ENCODE measurements at places on chromosomes 16 and 17.

DNA sequence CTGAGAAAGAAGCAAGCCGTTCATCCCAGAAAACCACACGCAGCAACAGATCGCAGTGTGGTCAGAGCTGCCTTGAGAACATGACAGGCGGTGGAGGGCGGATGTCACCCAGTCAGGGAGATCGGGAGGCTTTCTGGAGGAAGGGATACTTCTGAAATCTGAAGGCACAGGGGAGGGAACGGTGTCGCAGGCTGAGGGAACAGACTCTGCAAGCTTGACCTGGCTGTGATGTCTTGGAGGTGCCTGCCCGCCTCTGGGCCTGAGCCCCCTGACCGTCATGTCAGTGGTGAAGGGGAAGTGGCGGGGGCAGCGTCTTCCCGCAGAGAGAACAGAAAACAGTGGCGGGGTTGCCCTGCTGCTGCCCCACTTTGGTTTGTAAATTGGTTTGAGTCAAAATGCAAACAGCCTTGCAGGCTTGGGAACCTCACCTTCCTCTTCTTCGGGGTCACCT, 8.1 kb upstream of the ATP2A3 start:
- DNase-seq, result no peak

DNA sequence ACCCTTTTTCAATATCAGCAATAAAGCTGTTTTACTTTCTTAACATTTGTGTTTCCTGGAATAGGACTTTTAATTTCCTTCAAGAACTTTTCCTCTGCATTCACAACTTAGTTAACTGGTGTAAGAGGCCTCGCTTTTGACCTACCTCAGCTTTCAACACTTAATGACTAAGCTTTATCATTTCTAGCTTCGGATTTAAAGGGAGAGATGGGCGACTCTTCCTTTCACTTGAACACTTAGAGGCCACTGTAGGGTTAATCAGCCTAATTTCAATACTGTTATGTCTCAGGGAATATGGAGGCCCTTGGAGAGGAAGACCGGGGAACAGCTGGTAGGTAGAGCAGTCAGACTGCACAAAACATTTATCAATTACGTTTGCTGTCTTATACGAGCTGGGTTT, 4.7 kb downstream of the SYNRG start:
- no peak for DNase-seq

DNA sequence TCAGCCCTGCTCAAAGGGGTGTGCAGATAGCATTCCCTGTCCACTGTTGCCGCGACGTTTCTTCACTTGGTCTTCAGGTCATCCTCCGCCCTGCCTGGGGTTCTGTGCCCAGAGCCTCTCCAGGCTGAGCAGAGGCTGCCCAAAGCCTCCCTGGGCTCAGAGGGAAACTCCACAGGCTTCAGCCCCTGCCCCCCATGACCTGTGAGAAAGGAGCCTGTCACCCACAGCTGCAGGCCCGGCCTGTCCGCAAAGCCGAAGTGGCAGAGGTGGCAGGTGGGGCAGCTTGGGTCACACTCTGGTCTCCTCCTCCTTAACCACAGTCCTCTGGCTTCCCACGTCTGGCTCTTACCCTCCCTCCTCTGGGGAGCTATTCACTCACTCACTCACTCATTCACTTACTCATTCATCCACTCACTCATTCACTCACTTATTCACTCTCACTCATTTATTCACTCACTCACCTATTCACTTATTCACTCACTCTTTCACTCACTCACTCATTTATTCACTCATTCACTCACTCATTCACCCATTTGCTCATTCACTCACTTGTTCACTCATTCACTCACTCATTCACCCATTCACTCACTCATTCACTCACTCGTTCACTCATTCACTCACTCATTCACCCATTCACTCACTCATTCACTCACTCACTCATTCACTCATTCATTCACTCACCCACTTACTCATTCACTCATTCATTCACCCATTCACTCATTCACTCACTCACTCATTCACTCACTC, 7.1 kb upstream of the CPSF4L start:
- no peak for DNase-seq

DNA sequence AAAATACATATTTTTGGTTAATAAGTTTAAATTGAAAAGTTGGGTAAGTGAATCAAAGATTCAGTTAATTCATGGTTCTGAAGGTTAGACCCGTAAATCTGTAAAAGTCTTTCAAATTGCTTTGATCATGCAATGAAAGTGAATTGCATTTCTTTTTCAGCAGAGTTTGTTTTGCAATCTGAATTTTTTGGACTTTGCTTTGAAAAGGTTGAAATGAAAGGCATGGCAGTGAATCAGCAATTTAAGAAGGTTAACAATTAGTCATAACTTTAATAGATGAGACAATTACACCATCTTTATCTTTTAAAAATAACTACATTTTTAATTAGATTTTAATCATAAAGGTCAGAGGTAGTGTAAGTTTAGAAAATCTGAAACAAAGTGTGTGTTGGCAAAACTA, 310.9 kb upstream of the KCNJ16 start:
- no peak for DNase-seq

DNA sequence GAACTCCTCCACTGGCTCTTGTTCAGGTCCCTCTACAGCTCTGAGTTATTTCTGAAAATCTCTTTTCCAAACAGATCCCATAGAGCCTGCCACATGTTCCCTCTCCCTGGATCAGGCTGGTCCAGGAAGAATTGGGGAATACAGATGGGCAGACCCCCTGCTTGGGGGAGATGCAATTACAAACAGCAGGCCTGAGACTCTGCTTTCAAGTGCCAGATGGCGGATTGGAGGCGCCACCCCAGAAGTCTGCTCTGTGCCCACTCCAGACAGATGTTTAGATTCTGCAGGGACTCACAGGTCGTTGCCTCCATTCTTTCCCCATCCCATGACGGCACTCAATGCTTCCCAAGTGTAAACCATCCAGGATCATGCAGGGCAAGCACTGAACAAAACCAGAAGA, 316.6 kb downstream of the SLC39A11 start:
- no peak for DNase-seq

Data from suprapubic skin (tissue), 4 donors.